ENCODE measurements at places on chromosomes 1 and 21.
A peak's percentile ranks its signal among the peaks of the same experiment; 100 is the strongest.

DNA sequence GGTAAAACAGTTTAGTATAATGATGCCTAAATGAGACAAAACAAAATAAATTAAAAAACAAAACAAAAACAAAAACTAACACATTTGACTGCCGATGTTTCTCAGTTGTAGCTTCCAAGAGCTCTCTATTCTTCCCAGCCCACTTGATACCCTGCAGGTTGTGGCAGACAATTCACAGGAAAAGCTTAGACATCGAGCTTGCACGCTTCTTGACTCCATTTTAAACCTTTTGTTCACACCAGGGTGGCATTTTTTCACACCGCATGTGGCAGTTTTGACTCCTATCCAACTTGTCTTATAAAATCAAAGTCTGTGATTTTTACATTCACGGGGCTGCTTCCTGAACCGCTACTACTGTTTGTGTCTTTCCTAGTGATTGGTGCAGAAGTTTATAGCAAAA is 575.9 kb downstream of the USP25 start:
- no peak overlapping the region for H3K4me3 ChIP-seq
- no peak overlapping the region for H3K27ac ChIP-seq
- H3K4me1 ChIP-seq, result no peaks in the 10 kb centered on the region
- no peaks in the 10 kb centered on the region for H3K27me3 ChIP-seq
- no peak for DNase-seq
- no peaks in the 10 kb centered on the region for H3K36me3 ChIP-seq

DNA sequence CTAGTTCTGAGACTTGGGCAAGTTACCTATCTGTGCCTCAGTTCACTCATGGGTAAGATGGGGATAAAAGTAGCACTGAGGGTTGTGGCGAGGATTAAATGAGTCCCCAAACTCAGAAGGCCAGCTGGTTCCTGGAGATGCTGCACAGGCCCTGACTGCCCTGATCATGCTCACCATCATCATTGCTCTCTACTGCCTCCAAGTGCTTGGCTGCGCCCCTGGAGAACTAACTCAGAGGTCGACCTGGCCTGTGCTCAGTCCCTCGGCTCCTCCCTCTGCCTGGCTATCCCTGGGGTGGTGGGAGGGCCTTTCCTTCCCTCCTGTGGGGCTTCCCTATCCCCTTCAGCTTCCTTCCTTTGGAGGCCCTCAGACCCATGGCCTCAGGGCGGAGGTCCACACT is 5.6 kb downstream of the SLC5A9 start:
- DNase-seq, result no peak
- no peak overlapping the region for H3K4me3 ChIP-seq
- H3K27me3 ChIP-seq, result no peaks in the 10 kb centered on the region
- H3K36me3 ChIP-seq, result no peaks in the 10 kb centered on the region
- peaks cover 6% of the 10 kb centered on the region for H3K4me1 ChIP-seq

DNA sequence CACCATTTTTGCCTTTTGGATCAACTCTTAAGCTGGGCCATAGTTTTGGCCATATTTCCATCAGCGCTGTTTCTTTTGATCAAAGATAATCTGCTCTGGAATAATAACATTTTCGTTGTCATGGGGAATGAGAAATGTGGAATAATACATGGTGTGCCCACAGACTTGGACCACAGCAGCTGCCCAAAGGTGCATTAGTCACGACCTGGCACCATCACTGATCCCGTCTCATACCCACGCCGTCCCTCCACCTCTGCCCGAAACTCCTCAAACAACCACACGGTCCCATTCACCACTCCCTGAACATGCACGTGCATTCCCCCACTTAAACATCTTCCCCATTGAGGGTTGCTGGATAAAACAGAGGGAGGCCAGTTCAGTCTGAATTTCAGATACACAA is 76.9 kb downstream of the SLC66A1 start:
- H3K27me3 ChIP-seq, result no peaks in the 10 kb centered on the region
- DNase-seq, result no peak
- no peak overlapping the region for H3K4me3 ChIP-seq
- H3K4me1 ChIP-seq, result peaks cover 63% of the 10 kb centered on the region

DNA sequence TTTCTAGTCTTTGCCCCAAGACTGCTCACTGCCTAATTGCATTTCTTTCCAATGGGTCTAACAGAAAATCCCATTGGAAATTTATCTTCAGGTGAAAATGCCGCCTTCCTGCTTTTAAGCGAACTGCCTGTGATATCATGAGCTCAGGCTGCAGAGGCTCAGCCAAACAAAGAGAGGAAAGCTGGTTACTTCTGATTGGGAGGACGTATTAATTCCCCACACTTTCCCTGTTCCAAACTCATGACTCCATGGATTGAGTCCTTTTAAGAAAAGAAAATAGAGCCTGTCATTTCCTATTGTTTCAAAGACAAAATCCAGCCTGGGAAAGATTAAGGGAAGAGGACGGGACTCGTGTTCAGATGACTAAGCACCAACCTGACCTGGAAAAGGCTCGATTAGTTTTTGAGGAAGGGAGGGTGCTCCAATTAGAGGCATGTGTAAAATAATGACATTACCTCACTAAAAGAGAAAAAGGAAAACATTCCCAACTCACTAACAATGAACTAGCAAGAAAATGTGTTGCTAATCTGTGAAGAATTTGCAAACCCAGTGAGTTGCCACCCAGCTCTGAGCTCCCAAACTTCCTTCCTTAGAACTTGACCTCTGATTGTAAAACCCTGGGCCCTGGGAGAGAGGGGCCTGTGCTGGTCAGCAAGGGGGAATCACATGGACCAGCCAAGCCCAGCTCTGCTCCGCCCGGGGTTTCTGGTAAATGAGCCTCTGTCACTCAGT is 61.2 kb downstream of the TCP10L start:
- H3K4me3 ChIP-seq, result no peak overlapping the region
- H3K4me1 ChIP-seq, result no peaks in the 10 kb centered on the region
- no peak overlapping the region for H3K27ac ChIP-seq
- H3K36me3 ChIP-seq, result no peaks in the 10 kb centered on the region

DNA sequence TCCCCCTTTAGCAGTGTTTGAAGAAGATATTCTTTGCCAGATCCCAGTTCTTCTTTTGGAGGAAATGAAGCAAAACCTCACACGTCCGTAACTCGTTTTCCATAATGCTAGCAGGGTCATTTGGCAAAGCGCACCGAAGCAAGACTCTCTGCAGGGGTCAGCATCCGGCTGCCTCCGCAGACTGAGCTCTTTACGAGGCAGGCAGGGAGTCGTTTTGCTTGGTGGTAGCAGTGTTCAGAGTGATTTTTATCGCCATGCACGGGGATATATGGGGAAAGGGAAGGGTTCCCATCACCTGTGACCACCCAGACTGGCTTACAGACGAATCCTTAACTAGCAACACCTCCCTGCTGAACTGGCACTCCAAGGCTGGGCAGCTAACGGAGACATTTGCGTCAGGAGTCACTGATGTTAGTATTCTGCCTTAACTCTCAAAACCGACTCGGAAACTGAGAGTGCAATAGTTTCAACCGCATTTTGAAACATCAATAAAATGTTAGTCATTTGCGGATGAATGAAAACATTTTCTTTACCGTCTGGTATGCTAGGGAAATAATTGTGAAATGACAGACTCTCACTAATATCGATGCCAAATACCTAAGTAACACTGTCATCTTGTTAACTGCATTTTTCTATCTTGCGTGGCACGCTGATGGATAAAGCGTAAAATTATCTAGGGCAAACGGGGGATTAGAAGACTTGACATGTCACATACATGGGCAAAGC is 2.2 kb upstream of the NEGR1 start:
- H3K4me3 ChIP-seq, result no peak overlapping the region
- no peak overlapping the region for H3K27ac ChIP-seq
- DNase-seq, result peak; percentile 13
- H3K4me1 ChIP-seq, result peaks cover 15% of the 10 kb centered on the region
- peaks cover 13% of the 10 kb centered on the region for H3K27me3 ChIP-seq
- H3K36me3 ChIP-seq, result no peaks in the 10 kb centered on the region

DNA sequence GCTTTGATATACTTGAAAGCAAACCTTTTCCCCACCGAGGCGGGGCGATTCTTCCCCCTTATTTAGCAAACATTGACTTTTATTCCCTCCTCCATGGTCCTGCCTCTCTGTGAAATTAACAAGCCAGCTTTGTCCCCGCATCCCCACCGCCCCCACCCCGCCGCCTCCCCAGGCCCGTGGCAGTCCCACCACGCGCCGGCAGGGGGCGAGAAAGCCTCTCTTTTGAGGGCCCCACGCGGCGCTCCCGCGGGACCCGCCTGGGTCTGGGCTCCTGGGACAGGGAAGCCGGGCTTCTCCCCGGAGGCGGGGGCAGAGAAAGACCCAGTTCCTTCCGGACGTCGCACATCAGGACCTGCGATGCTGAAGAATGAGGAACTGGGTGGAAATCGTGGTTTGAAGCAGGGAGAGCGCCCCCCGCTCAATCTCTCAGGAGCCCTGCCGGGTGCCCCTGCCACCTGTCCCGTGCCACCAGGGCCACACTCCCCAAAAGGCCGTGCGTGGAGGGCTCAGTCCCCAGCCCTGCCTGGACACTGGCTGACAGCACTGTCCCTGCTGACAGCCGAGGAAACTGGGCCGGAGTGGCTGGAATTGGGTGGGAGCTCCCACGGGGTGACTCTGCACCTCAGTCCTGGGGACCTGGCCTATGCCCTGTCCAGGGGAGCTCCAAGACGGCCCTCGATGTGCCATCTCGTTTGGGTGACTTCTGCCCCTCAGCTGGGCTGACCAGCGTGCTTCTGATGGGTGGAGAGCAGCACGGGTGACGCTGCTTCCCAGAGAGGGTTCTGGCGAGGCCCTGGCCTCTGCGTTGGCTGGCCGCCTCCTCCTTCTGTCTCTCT is 8.6 kb upstream of the ACTRT2 start:
- H3K4me3 ChIP-seq, result no peak overlapping the region
- no peaks in the 10 kb centered on the region for H3K36me3 ChIP-seq
- H3K4me1 ChIP-seq, result peaks cover 7% of the 10 kb centered on the region
- H3K27me3 ChIP-seq, result peaks cover 3% of the 10 kb centered on the region
- no peak overlapping the region for H3K27ac ChIP-seq

DNA sequence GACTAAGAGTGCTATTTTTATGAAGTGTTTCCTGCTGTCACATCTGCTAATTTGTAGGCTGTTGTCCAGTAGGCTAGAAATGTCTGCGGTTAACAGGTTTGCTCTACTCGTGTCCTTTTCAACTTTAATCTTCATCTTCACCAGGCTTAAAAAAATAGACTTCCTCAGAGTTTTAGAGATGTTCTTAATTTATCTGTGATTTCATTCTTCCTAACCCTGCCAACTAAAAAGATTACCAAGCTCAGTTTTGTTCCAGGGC is 66.8 kb downstream of the SASS6 start:
- no peaks in the 10 kb centered on the region for H3K27me3 ChIP-seq
- peaks cover 15% of the 10 kb centered on the region for H3K4me1 ChIP-seq
- H3K27ac ChIP-seq, result no peak overlapping the region
- peaks cover 81% of the 10 kb centered on the region for H3K36me3 ChIP-seq
- DNase-seq, result no peak

DNA sequence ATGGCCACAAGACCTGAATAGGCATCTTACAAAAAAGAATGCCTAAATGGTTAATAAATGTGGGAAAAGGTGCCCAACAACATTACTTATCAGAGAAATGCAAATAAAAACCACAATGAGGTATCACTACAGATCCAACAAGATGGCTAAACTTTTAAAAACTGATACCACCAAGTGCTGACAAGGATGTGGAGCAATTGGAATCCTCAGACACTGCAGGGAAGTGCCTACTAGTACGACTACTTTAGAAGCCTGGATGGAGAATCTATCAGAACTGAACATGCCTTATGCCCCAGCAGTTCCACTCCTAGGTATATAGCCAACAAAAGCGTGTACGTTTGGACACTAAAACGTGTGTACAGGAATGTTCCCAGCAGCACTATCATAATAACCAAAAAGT is 19.9 kb downstream of the TNFRSF8 start:
- peaks cover 1% of the 10 kb centered on the region for H3K36me3 ChIP-seq
- H3K4me3 ChIP-seq, result no peak overlapping the region
- DNase-seq, result no peak
- H3K27me3 ChIP-seq, result no peaks in the 10 kb centered on the region

GRCh38 chr1:44602634-44603628 is 71.3 kb downstream of the TMEM53 start:
- H3K36me3 ChIP-seq, result no peaks in the 10 kb centered on the region
- no peak overlapping the region for H3K27ac ChIP-seq
- H3K27me3 ChIP-seq, result peaks cover 2% of the 10 kb centered on the region
- DNase-seq, result no peak

- H3K4me3 ChIP-seq, result no peak overlapping the region
- H3K27ac ChIP-seq, result no peak overlapping the region
- no peaks in the 10 kb centered on the region for H3K27me3 ChIP-seq
- no peaks in the 10 kb centered on the region for H3K36me3 ChIP-seq
- no peak for DNase-seq
- H3K4me1 ChIP-seq, result no peaks in the 10 kb centered on the region
Observed at GRCh38 chr21:34553151-34553952, 41.3 kb upstream of the KCNE1 start.

GRCh38 chr1:97905141-97905940 is 15.5 kb downstream of the DPYD start:
- H3K27ac ChIP-seq, result no peak overlapping the region
- H3K4me1 ChIP-seq, result peaks cover 4% of the 10 kb centered on the region
- no peak overlapping the region for H3K4me3 ChIP-seq
- H3K27me3 ChIP-seq, result no peaks in the 10 kb centered on the region

GRCh38 chr1:94912263-94913184 is 14.4 kb downstream of the CNN3 start:
- H3K4me1 ChIP-seq, result no peaks in the 10 kb centered on the region
- no peak overlapping the region for H3K4me3 ChIP-seq
- H3K27me3 ChIP-seq, result peaks cover 13% of the 10 kb centered on the region

- H3K36me3 ChIP-seq, result peaks cover 4% of the 10 kb centered on the region
- peaks cover 31% of the 10 kb centered on the region for H3K4me1 ChIP-seq
- H3K27ac ChIP-seq, result no peak overlapping the region
- no peak for DNase-seq
- H3K27me3 ChIP-seq, result peaks cover 1% of the 10 kb centered on the region
Observed at GRCh38 chr1:175512637-175513412, 230.6 kb downstream of the TNR start.

GRCh38 chr1:33797849-33798248 is 66.0 kb upstream of the HMGB4 start:
- no peaks in the 10 kb centered on the region for H3K4me1 ChIP-seq
- no peak overlapping the region for H3K4me3 ChIP-seq
- H3K36me3 ChIP-seq, result peaks cover 3% of the 10 kb centered on the region
- peaks cover 5% of the 10 kb centered on the region for H3K27me3 ChIP-seq
- DNase-seq, result no peak
- no peak overlapping the region for H3K27ac ChIP-seq

Measured in activated B cell treated with CpG ODN at 0.5 μM for 24 hours (primary cell).